ENCODE measurements at places on chromosomes 13 and 19.

DNA sequence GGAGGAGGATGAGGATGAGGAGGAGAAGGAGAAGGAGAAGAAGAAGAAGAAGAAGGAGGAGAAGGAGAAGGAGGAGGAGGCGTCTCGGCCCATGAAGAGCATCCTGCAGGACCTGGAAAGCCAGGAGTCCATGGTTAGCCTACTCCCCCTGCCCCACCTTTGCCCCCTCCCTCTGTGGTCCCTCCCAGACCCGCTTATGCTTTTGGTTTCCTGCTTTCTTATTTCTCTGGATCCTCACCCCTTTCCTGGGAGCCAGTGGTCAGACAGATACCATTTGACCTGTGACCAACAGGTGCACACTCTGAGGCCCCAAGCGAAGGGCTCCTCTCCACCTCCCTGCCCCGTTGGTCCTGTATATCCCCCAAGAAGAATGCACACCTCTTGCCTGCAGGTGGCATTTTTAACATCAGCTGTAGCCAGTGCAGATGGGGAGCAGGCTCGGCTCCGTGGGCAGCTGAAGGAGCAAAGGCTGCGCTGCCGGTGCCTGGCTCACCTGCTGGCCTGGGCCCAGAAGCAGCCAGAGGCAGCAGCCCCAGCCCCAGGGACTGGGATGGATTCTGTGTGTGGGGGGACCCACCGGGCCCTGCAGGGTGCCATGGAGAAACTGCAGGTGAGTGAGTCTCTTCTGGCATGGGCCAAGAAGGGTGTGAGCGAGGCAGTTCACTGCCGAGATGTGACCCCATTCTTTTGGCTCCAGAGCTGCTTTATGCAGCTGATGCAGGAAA, 32.1 kb upstream of the ZNF492 start:
- no peak for DNase-seq

DNA sequence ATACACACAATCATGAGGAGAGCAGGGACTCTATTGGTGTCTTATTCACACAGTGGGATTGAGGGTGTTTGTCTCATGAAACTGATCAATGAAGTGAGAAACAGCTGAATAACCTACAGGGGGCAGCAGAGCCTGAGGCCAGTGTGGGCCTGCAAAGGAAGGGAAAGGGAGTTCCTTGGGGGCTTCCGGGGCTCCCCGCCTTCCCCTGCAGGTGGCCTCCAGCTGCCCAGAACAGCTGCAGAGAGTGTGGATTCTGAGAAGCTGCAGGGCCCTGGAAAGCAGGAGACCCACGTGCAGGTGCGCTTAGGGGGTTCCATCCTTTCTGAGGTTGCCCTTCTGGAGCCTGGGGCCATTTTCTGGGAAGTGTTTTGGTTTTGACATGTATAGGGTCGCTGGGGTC, 20.1 kb downstream of the ZNF763 start:
- no peak for DNase-seq

DNA sequence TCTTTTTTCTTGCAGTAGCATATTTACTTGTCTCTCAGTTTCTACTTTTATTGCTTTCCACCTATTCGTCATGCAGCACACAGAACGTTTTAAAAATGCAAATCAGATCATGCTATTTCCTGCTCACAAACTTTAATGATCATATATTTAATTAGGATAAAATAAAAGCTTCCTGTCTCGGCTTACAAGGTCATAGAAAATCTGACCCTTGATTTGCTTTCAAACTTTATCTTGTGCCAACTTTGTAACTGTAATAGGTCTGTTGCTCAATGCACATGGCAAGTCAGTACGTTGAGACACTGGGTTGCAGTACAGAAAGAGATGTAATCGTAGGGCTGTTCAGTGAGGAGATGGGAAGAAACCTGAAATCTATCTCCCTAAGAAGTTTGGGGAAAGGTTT, 95.6 kb upstream of the CSNK1A1L start:
- DNase-seq = no peak

- DNase-seq = no peak
Observed at GRCh38 chr19:40253611-40254092, 27.2 kb upstream of the CCNP start.

DNA sequence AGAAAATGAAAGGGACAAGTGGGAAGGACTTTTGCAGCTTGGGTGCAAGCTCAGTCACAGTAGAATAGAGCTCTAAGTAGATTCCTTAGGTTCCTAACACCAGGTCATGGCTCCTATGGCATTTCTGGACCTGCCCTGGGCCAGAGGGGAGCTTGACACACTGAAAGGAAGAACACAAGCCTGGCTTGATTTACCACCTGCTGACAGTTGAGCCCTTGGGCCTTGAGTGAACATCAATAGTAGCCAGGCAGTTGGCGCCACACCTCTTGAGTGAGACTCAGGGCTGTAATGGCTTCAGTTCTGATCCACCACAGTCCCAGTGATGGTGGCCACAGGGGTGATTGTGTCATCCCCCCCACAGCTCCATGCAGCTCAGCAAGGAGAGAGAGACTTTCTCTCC, 221.9 kb upstream of the PCDH17 start:
- no peak for DNase-seq

GRCh38 chr13:27482983-27483382, 32.6 kb upstream of the MTIF3 start:
- no peak for DNase-seq

DNA sequence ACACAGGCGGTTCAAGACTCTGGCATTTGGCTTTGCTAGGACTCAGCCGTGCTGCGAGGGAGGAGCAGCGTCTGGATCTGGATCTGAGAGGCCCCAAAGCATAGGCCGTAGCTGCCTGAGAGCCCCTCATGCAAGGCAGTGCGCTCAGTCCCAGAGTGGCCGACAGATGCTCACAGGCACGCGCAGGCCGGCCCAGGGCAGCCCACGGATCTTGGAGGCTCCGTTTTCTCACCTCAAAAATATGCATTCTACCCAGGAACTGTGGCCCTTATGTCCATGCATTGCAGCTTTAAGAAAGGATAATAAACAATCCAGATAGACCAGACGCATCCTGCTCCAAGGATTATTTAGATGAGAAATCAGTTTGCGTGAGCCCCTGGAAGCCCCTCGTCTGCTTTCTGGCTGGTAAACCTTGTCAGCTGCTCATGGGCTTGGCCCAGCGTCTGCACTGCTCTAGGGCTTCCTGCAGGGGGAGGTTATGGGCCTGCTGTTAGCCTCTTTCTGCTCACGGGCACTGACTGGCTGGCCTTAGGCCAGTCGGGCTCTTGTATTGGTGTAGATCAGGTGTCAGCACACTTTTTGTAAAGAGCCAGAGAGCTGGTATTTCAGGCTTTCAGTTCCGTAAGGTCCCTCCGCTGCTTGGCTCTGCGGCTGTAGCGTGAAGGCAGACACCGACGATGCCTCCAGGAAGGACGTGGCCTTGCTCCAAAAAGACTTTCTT, 24.2 kb downstream of the TEX29 start:
- DNase-seq = peak; percentile 54

GRCh38 chr13:99398071-99398470, 90.9 kb upstream of the GPR183 start:
- DNase-seq = no peak

GRCh38 chr19:8251025-8251472, 41.9 kb downstream of the CERS4 start:
- no peak for DNase-seq

- DNase-seq = no peak
Observed at GRCh38 chr13:50283017-50283416, 267.8 kb downstream of the KCNRG start.

DNA sequence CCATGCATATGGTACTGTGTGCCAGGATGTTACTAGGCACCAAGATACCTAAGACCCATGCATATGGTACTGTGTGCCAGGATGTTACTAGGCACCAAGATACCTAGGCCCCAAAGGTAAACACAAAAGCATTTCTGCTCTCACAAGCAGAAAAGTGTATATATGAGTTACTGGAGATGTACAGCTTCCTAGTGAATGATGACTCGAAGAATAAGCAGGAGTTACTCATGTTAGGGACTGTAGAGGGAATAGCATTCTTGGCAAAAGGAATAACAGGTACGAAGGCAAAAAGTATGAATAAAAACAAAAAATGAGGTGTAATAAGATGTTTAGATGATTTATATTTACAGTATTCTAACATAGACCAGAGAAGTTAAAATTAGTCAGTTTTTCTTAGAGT, 383.7 kb downstream of the DIAPH3 start:
- DNase-seq = peak; percentile 33

DNA sequence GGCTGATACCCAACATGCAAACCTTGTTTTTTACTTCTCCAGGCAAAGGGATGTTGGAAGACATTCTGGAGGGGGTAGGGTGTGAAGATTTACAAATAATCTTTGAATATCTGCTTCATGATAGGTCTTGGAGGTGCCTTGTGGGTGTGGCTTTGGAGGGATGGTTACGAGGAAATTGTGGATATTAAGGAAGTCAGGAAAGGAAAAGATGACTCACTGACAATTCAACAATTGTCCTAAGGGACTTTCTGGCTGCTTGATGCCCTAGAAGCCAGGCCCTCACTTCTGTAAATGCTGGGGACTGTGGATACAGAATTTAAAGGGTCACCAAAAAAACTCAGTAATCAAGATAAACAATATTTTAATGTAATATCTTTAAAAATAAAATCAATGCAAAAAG, 37.4 kb upstream of the ZNF527 start:
- DNase-seq = peak; percentile 25

DNA sequence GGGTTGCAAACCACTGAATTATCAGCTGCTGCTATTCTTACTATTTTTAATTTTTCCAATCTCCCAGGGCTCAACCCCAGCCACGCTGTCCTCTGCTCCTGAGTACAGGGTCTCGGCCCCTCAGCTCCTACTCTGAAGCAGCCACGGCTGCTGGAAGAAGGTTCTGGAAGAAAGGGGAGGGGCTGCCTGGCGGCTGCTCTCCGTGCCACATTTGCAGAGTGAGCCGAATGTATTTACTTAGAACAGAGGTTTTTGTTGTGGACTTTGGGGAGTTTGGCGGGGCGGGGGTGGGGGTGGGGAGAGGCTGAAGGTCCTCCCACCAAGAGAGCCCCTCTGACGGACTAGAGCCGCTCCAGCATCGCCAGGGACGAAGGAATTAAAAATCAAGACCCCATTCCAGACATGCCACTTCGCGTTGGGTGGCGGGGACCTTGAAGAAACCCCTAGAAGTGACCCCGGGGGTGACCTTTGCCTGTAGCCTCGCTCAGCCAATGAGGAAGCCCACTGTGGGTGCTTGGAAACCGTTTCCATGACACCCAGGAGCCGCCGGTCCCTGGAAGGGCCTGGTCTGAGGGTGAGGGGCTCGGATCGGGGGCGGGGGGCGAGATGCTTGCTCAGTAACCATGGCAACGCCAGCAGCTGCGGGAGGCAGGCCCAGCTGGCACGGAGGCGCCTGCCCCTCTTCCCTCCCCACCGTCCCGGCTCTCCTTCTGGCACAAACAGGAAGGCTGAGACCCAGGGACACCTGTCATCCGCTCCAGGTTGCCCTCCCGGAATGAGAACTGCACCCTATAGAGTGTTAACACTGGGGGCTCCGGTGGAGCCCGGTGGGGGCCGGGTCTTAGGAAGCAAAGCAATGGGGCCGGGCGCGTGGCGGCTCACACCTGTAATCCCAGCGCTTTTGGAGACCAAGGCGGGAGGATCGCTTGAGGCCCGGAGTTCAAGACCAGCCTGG, 54.2 kb upstream of the PTPRS start:
- no peak for DNase-seq

DNA sequence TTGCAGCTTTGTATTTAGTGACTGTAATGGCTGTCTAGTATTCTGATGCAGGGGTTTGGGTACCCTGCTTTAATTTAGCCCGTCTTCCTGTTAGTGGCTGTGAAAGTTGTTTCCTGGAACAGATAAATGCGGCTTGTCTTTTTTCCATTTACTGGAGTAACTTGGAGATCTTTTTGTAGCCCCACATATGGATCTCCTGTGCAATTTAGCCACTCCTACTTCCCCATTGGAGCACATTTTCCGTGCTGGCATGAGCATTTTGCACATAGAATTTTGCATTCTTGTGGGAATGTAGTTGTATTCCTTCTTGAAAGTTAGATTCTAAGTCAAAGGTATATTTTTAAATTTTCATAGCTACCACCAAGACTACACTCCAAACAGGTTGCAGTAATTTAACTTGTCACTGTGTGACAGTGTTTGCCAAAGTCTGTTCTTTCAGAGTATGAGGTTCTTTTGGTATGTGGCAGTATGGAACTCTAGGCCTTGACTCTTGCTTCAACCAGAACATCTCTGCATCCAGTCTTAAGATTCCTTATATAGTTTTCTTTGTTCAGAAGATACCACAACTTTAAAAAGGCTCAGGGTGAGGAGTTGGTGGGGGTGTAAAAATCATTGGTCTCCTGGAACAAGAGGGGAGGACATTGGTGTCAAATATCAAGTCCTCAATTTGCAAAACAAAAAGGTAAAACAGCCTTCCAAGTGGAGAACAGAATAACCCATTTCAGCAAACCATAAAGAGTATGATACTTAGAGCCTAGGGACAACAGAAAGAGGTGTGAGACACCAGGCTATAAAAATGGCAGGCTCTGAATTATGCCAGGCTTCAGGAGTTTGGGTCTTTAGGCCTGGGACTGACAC, 21.1 kb upstream of the CCDC97 start:
- no peak for DNase-seq

DNA sequence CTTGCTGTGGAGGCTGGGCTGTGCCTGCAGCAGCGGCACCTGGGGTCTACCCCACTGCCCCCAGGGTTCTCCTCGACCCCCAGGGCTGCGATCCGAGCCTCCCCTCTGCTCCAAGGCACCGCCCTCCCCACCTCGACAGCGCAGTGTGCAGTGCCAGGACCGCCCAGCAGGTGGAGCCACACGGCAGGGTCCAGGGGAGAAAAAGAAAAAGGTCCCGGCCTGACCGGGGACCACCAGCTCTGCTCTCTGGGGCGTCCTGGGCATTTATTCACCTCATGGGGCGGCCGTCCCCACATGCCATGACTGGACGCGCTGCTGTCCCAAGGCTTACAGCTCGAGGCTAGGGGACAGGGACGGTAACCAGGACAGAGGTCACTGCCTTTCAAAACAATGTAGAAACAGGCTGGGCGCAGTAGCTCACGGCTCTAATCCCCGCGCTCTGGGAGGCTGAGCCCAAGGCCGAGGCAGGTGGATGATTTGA, 10.6 kb downstream of the REXO1 start:
- DNase-seq = peak; percentile 41

- DNase-seq = peak; percentile 49
Observed at GRCh38 chr19:18437491-18438330, at the start of gene ISYNA1. Gene ISYNA1 (minus strand): TSS chr19:18438133. CDS start chr19:18437979, 154 bp downstream.

DNA sequence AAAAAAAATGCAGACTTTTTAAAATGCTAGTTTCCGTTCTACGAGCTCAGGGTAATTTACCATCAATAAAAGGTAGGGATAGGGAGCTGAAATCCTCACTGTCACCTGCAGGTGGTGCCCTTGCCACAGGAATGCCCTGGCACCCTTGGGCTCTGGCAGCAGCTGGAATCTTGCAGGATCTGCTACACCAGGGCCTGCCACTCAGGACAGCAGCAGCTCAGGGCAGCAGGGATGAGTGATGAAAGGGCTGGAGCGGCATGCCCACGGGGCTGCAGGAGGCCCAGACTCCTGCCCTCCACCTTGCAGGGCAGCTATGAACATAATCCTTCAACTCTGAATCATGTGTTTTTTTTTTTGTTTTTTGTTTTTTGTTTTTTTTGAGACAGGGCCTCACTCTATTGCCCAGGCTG, 54.0 kb downstream of the GNG7 start:
- DNase-seq = peak; percentile 76

GRCh38 chr19:18428787-18429674, 8.9 kb downstream of the ISYNA1 start:
- peak; percentile 88 for DNase-seq

Data from EH (cell line).